ENCODE measurements at places on chromosomes 12 and 14.

GRCh38 chr12:52004042-52004648, 2.6 kb upstream of the TAMALIN start:
- H3K27me3 ChIP-seq: no peaks in the 10 kb centered on the region
- no peak overlapping the region for H3K4me3 ChIP-seq
- no peak overlapping the region for H3K27ac ChIP-seq

DNA sequence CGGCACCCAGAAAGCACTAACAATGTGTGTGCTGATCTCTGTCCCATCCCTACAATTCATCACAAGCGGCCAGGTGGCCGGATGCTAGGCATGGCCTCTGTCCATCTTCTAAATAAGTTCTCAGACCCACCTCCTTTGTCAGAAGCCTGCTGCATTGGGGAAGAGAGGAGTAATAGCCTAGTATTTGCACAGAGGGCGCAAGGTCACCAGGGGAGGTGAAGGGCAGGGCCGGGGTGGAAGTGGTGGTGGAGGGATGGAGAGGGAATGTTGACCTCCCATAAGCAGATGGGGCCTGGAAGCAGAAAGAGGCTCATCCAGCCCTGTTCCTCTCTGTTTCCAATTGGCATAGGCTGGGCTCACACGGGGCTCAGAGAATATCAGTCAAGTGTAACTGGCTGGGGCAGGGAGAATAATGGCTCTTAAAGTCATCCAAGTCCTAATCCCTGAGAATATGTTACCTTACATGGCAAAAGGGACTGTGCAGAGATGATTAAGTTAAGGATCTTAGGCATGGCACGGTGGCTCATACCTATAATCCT, 6.9 kb downstream of the RILPL1 start:
- H3K36me3 ChIP-seq: peaks cover 4% of the 10 kb centered on the region
- H3K4me1 ChIP-seq: no peaks in the 10 kb centered on the region
- H3K4me3 ChIP-seq: no peak overlapping the region

DNA sequence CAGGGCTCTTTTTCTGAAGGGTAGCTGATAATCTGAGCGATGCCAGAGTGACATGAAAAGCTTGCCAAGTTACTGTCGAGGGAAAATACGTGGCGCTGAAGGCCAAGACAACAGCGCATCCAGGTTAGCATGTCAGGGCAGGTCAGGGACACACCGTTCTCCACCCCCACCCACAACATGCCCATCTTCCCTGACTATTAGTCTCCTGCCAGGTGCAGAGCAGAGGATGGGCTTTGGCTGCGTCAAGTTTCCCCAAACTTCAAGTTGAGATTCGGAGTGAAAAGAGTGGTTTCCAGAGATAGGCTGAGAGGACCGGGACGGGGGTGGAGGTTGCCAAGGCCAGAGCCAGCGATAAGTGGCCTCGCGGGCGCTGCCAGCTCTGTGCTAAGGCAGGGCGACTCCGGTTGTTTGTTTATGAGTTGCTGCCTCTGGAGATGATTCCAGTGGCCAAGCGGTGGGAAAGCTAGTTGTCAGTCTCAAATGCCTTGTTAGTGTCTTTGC, 1.7 kb downstream of the TRHDE start:
- no peak for DNase-seq
- no peak overlapping the region for H3K27ac ChIP-seq
- H3K36me3 ChIP-seq: no peaks in the 10 kb centered on the region

- H3K27ac ChIP-seq: no peak overlapping the region
- DNase-seq: no peak
- no peaks in the 10 kb centered on the region for H3K4me1 ChIP-seq
Measured at GRCh38 chr14:99579120-99579836, 24.7 kb downstream of the CCDC85C start.

DNA sequence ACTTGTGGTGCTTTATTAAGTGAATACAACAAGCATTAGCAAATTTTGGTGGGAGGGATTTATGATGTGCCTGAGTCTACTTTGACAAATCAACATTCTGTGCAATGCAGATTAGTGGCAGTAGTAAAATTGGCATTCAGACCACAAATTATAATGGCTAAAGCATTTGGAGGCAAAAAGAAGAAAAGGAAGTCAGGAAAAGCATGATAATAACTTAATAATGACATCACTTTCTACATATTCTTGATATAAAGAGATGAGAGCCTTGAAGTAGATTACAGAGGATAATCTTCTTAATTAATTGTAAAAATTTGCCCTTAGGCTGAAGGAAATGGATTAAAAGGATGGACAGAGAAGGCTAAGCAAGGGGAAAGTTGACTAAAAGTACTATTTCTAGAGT, 126.0 kb downstream of the SLC6A15 start:
- H3K27ac ChIP-seq: no peak overlapping the region
- no peaks in the 10 kb centered on the region for H3K36me3 ChIP-seq
- DNase-seq: no peak
- H3K27me3 ChIP-seq: no peaks in the 10 kb centered on the region
- no peaks in the 10 kb centered on the region for H3K4me1 ChIP-seq

DNA sequence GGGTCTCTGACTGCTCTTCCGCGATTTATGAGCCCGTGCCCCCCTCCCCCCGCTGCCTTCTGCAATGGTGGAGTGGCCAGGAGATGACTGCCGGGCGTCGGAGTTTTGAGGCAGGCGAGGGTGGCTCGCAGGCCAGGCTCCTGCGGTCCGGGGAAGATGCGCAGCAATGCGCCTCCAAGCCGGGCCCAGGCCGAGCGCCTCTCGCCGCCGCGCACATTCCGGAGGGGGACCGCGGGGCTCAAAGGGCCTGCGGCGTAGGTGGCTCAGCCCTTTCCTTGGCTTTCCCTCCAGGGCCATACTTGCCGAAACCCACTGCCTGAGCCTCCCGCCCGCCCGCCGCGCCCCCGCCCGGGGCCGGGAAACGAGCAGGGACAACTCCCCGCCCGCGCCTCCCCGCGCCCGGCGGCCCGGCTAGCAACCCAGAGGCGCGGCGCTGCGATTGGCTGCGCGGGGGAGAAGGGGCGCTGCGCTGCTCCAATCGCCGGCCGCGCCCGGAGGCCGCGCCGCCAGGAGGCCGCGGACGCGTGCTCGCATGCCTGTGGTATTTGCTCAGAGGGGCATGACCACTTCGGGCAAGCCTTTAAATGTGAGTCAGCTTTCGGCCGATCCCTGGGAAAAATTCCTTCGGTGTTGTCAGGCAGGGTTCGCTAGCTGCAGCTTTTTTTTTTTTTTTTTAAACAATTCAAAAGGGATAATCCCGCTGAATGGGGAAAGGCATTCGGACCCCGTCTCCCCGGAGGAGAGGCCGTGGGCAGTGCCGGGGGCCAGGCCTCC, 157.9 kb upstream of the PARP11 start:
- peak; percentile 47 for DNase-seq
- peak overlapping the region; percentile 41 for H3K4me3 ChIP-seq
- peaks cover 19% of the 10 kb centered on the region for H3K4me1 ChIP-seq

DNA sequence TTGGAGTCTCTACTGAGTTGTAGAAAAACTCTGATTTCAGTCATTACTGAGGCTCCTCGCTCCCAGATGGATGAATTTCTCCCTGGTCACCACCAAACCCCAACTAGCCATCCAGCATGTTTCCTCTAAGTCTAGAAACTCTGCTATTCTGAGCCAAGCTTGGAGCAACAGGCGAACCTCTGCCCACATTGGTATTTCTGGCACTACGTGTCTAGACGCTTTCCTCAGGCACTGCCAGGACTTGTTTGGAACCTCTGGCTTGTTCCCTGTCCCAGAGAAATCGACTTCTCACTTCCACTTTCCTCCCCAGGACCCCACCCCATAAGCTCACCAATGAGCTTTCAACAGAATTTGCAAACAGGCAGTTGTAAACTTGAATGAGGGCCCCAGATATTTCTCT, 27.6 kb downstream of the WSCD2 start:
- H3K36me3 ChIP-seq: no peaks in the 10 kb centered on the region
- H3K27me3 ChIP-seq: no peaks in the 10 kb centered on the region
- no peak for DNase-seq

GRCh38 chr14:101494826-101495225, 66.5 kb upstream of the DIO3 start:
- DNase-seq: no peak
- no peaks in the 10 kb centered on the region for H3K4me1 ChIP-seq
- H3K27me3 ChIP-seq: no peaks in the 10 kb centered on the region
- H3K4me3 ChIP-seq: no peak overlapping the region
- H3K27ac ChIP-seq: no peak overlapping the region
- no peaks in the 10 kb centered on the region for H3K36me3 ChIP-seq

- DNase-seq: peak; percentile 88
- H3K4me1 ChIP-seq: peaks cover 23% of the 10 kb centered on the region
- no peaks in the 10 kb centered on the region for H3K27me3 ChIP-seq
- H3K27ac ChIP-seq: peak overlapping the region; percentile 96
- H3K36me3 ChIP-seq: no peaks in the 10 kb centered on the region
Measured at GRCh38 chr12:67268335-67268895, 743 bp upstream of the CAND1 start.

DNA sequence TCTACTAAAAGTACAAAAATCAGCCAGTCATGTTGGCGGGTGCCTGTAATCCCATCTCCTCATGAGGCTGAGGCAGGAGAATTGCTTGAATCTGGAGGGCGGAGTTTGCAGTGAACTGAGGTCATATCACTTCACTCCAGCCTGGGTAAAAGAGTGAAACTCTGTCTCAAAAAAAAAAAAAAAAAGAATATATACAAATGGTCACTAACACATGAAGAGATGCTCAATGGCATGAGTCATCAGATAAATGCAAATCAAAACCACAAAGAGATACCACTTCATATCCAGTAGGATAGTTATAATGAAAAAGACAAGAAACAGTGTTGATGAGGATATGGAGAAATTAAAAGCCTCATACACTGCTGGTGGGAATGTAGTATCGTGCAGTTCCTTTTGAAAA, 33.6 kb upstream of the METAP2 start:
- H3K27me3 ChIP-seq: no peaks in the 10 kb centered on the region
- H3K27ac ChIP-seq: no peak overlapping the region
- no peak overlapping the region for H3K4me3 ChIP-seq
- DNase-seq: no peak

GRCh38 chr14:100079726-100080005, 14.4 kb downstream of the EVL start:
- peak overlapping the region; percentile 39 for H3K4me3 ChIP-seq
- DNase-seq: no peak
- peaks cover 29% of the 10 kb centered on the region for H3K36me3 ChIP-seq
- H3K4me1 ChIP-seq: peaks cover 96% of the 10 kb centered on the region

DNA sequence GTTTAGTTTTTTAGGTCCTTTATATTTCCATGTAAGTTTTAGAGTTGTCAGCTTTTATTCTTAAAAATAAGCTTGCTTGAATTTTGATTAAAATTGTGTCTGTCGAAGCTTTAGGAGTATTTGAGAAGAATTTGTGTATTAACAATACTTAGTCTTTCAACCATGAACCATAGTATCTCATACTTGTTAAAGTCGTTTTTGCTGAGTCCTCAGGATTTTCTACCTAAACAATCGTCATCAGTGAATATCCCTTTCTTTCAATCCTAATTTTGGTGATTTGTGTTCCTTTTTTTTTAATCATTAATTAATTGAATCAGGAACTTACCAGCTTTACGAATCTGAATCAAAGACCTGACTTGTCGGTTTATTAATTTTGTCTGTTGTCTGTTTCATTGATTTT, 18.2 kb downstream of the CAND1 start:
- no peaks in the 10 kb centered on the region for H3K4me1 ChIP-seq
- no peak overlapping the region for H3K4me3 ChIP-seq
- no peak overlapping the region for H3K27ac ChIP-seq

DNA sequence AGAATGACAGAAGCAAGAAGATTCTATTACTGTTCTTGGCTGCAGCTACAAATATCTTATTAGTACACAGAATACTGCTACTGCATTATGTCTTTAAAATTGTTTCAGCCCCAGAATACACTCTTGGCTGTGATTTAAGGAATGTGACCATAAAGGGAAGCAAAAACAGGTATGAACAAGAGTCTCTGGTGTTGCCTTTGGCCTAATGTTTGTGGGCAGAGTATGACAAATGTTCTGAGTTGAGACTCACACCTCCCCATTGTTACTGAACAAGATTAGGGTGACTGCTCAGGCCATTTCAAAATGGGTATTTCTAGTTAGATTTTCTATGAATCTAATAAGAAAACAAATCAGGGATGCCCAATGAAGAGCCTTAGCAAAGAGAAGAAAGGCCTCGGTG, 28.5 kb downstream of the TTC6 start:
- no peak for DNase-seq
- H3K27ac ChIP-seq: no peak overlapping the region
- H3K4me3 ChIP-seq: no peak overlapping the region
- H3K4me1 ChIP-seq: no peaks in the 10 kb centered on the region
- H3K27me3 ChIP-seq: no peaks in the 10 kb centered on the region

DNA sequence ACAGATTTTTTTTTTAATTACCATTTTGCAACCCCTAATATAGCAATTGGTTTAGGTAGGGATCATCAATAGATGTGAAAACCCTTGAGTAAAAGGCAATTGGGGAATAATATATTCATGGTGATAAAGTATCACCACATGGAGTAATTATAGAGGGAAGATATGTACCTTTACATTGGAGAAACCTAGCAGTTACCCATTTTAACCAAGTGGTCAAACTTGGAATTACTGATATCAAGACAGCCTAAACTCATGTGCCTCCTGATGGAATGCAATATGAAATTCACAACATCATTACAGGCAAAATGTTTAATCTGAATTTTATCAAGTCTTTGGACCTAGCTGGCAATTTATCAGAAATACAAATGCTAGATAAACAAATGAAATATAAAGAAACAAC, 6.7 kb upstream of the SLC10A1 start:
- H3K27ac ChIP-seq: no peak overlapping the region
- H3K36me3 ChIP-seq: no peaks in the 10 kb centered on the region
- H3K4me1 ChIP-seq: no peaks in the 10 kb centered on the region
- no peak for DNase-seq

GRCh38 chr12:1313906-1314305, 280.5 kb downstream of the FBXL14 start:
- H3K27ac ChIP-seq: no peak overlapping the region
- DNase-seq: no peak
- no peak overlapping the region for H3K4me3 ChIP-seq

- no peak for DNase-seq
- H3K4me3 ChIP-seq: no peak overlapping the region
- H3K27me3 ChIP-seq: no peaks in the 10 kb centered on the region
- peaks cover 59% of the 10 kb centered on the region for H3K36me3 ChIP-seq
- H3K4me1 ChIP-seq: no peaks in the 10 kb centered on the region
Measured at GRCh38 chr12:123344086-123344485, 20.6 kb downstream of the SBNO1 start.

DNA sequence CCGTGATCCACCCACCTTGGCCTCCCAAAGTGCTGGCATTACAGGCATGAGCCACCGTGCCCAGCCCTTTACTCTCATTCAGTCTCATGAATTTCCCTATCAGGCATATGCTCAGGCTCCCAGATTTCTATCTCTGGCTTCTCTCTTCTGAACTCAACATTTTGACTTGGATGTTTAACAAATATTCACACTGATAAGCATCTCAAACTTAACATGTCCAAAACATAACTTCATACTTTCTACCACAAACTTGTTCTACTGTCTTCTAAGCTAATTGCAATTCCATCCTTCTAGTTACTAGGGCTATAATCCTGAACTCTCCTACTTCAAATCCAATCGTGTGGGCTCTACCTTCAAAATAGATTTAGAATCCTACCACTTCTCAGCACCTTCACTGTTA, 73.9 kb upstream of the PAWR start:
- no peak for DNase-seq
- H3K36me3 ChIP-seq: no peaks in the 10 kb centered on the region
- no peaks in the 10 kb centered on the region for H3K27me3 ChIP-seq
- H3K4me1 ChIP-seq: no peaks in the 10 kb centered on the region
- no peak overlapping the region for H3K27ac ChIP-seq

GRCh38 chr14:73755434-73756014, 41.3 kb upstream of the PNMA1 start:
- H3K36me3 ChIP-seq: no peaks in the 10 kb centered on the region
- H3K4me3 ChIP-seq: peak overlapping the region; percentile 50
- peaks cover 83% of the 10 kb centered on the region for H3K4me1 ChIP-seq
- H3K27ac ChIP-seq: peak overlapping the region; percentile 89

- no peaks in the 10 kb centered on the region for H3K4me1 ChIP-seq
- no peaks in the 10 kb centered on the region for H3K27me3 ChIP-seq
- no peak overlapping the region for H3K4me3 ChIP-seq
- no peak overlapping the region for H3K27ac ChIP-seq
- DNase-seq: no peak
Measured at GRCh38 chr14:31229638-31230572, 22.3 kb upstream of the HECTD1 start.

Measured in effector memory CD4-positive, alpha-beta T cell (primary cell).